ENCODE measurements at places on chromosomes 3 and 15. TPM values are rescaled to one million over a fixed set of nuclear protein-coding genes. Genes with fewer than 3 reads are reported as not detected.

Gene PLA2G4B
- 8.7 TPM for total RNA-seq

Gene EFCAB12
- 0.30 TPM for total RNA-seq

DNA sequence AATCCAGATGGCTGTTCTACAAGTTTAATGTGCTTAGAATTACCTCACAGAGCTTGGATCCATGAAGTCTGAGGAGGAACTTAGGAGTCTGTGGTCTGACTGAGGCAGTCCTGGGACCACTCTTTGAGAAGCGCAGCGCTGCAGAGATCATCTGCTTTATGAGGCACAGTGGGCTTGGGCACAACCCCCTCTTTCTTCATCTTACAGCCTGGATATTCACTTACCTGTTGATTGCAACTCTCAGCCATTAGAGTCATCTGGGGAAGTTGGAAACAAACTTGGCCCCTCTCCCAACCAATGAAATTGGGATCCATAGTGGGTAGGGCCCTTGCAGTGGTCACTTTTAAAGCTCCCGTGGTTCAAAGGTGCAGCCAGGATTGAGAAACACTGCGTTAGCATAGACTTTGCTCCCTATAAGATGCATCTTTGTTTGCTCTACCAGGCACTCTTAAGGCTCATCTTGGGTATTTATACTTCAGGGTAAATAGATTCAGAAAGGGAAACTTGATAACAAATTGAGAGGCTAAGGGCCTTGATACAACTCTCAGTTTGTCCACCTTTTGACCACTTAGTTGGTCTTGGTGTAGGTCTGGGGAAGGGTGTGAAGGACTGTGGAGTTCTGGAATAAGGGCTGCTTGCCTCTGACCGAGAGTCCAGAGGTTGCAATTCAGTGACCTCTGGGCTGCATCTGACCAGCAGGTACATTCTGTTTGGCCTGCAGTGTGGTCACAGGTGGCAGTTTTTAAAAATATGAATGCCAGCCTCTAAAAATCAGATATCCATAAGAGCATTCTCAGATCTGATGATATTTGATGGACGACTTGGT is 22.8 kb downstream of the FEM1B start:
- DNase-seq = no peak
- H3K36me3 ChIP-seq = no peaks in the 10 kb centered on the region
- peak overlapping the region; percentile 37 for H3K27ac ChIP-seq
- H3K4me1 ChIP-seq = peaks cover 10% of the 10 kb centered on the region
- H3K27me3 ChIP-seq = no peaks in the 10 kb centered on the region

Gene ADGRG7
- not detected for total RNA-seq

- no peaks in the 10 kb centered on the region for H3K27me3 ChIP-seq
- H3K27ac ChIP-seq = no peak overlapping the region
- H3K4me3 ChIP-seq = no peak overlapping the region
- DNase-seq = no peak
Observed at GRCh38 chr15:65533057-65533756, 2.9 kb downstream of the HACD3 start.

GRCh38 chr3:14230729-14231128 is 52.1 kb downstream of the LSM3 start:
- no peaks in the 10 kb centered on the region for H3K4me1 ChIP-seq
- no peak overlapping the region for H3K4me3 ChIP-seq
- no peak overlapping the region for H3K27ac ChIP-seq
